ENCODE measurements at places on chromosomes 3 and 15.

GRCh38 chr3:82259994-82260393 lies 498.5 kb upstream of the GBE1 start:
- no peak for DNase-seq

GRCh38 chr15:50229336-50229735 lies 36.2 kb downstream of the HDC start:
- DNase-seq: no peak

DNA sequence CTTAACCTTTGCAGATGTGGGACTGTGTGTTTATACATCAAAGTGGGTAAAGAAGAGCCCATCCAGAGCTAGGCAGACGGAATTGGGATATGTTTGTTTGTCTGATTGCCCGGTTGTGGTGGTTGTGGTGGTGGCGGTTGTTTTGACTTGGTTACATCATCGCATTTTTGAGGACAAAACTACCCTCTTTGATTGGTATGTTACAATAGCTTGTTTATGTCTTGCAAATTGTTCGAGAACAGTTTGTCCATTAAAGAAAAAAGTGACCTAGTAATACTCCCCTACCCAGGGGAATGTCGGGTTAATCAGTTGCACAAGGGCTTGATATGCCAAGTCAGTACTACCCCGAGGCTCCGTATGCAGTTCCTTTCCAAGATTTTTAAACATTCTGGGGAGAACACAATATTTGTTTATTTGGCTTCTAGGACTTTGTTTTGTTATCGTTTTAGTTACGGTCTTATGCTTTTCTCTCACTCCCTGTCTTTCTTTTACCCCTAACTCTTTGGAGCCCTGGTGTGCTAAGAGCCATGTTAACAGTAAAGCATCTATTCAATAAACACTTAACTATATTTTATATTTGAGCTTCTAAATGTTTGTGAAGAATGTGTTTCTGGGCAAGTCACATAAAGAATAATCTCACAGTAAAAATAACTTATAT lies 315.4 kb downstream of the LPP start:
- DNase-seq: no peak

GRCh38 chr3:21484828-21485144 lies 266.2 kb downstream of the ZNF385D start:
- no peak for DNase-seq

DNA sequence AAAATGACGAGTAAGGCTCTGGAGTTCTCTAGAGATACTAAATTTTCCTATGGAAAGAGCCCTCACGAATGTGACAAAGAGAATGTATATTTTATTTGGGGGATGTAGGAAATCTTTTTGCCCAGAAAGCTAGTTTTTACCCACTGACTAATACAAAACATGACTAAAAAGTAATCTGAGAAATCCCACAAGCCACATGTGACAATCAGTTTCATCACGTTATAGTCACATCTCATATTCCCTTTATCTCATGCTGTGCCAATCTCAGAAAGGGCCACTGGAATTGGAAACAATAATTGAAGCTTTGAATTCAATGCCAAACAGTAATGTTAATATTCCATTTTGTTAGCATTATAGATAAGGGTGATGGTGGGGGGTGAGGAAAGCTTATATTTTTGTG lies 509.0 kb upstream of the GOLIM4 start:
- DNase-seq: no peak
